Gastroesophageal sphincter (tissue), 4 donors: ENCODE measurements at places on chromosomes 11 and 22. TPM values are rescaled to one million over a fixed set of nuclear protein-coding genes. Genes with fewer than 3 reads are reported as not detected.

Gene SHANK3
- total RNA-seq: 5.9 TPM

Gene P2RX6
- total RNA-seq: 0.35 TPM

Gene OR8G1
- total RNA-seq: not detected

Gene PAK1
- 29.8 TPM for total RNA-seq

Gene MRGPRX2
- total RNA-seq: not detected

Gene ANO5
- 33.2 TPM for total RNA-seq

Gene FOXR1
- not detected for total RNA-seq

Gene NEFH
- 0.93 TPM for total RNA-seq

Gene FAM227A
- total RNA-seq: 1.2 TPM

Gene CCND1
- total RNA-seq: 53.1 TPM

Gene FZD4
- 33.3 TPM for total RNA-seq

Gene ADSL
- total RNA-seq: 89.0 TPM

Gene CNIH2
- total RNA-seq: 1.1 TPM

Gene ADAMTS8
- 28.8 TPM for total RNA-seq

Gene MS4A3
- not detected for total RNA-seq

Gene BIK
- not detected for total RNA-seq

Gene APOC3
- not detected for total RNA-seq

Gene SMIM38
- 1.2 TPM for total RNA-seq

Gene TXN2
- 36.4 TPM for total RNA-seq

Gene ADM2
- total RNA-seq: not detected

Gene HEPHL1
- total RNA-seq: not detected

Gene C22orf42
- not detected for total RNA-seq

Gene GPHA2
- total RNA-seq: not detected

Gene C11orf21
- total RNA-seq: 0.15 TPM

Gene CHRDL2
- total RNA-seq: not detected

Gene SULT4A1
- 0.54 TPM for total RNA-seq

Gene SLC37A2
- 4.9 TPM for total RNA-seq

Gene RIMBP3C
- 0.15 TPM for total RNA-seq

Gene VWCE
- 0.78 TPM for total RNA-seq

Gene MRGPRX3
- total RNA-seq: not detected

Gene OR52I1
- total RNA-seq: not detected

Gene PTPRCAP
- total RNA-seq: 3.5 TPM

Gene DEUP1
- total RNA-seq: not detected

Gene VSIG2
- total RNA-seq: not detected

Gene MAJIN
- not detected for total RNA-seq

Gene CBLIF
- total RNA-seq: not detected

Gene OR2AG2
- total RNA-seq: not detected

Gene MAPK8IP2
- 2.4 TPM for total RNA-seq

Gene CYP2D6
- not detected for total RNA-seq

Gene C11orf16
- total RNA-seq: not detected

Gene LYVE1
- 13.2 TPM for total RNA-seq

Gene OR51G2
- total RNA-seq: not detected

Gene BATF2
- 3.4 TPM for total RNA-seq

Gene RFPL2
- not detected for total RNA-seq

Gene SCUBE1
- total RNA-seq: 49.0 TPM

Gene TMEM191C
- 4.4 TPM for total RNA-seq

Gene SGSM1
- total RNA-seq: 4.2 TPM

Gene SHANK2
- 1.6 TPM for total RNA-seq

Gene MYO18B
- total RNA-seq: 6.9 TPM
